ENCODE measurements at places on chromosomes 2 and 18.
A peak's percentile ranks its signal among the peaks of the same experiment; 100 is the strongest.

DNA sequence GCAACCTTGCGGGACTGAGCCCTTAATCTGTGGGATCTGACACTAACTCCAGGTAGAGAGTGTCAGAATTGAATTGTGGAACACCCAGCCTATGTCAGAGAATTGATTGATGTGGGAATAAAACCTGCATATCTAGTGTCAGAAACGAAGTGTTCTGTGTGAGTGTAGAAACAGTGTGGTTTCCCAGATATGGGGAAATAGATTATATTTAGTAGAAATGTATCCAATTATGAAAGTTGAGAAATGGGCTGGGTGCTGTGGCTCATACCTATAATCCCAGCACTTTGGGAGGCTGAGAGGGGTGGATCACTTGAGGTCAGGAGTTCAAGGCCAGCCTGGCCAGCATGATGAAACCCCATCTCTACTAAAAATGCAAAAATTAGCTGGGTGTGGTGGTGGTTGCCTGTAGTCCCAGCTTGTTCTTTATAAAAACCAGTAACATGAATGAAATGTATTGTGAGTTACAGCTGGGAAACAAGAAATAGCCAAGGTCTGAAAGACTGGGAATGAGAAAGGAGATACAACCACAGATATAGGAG lies 4.3 kb upstream of the TP53I3 start:
- DNase-seq: no peak

DNA sequence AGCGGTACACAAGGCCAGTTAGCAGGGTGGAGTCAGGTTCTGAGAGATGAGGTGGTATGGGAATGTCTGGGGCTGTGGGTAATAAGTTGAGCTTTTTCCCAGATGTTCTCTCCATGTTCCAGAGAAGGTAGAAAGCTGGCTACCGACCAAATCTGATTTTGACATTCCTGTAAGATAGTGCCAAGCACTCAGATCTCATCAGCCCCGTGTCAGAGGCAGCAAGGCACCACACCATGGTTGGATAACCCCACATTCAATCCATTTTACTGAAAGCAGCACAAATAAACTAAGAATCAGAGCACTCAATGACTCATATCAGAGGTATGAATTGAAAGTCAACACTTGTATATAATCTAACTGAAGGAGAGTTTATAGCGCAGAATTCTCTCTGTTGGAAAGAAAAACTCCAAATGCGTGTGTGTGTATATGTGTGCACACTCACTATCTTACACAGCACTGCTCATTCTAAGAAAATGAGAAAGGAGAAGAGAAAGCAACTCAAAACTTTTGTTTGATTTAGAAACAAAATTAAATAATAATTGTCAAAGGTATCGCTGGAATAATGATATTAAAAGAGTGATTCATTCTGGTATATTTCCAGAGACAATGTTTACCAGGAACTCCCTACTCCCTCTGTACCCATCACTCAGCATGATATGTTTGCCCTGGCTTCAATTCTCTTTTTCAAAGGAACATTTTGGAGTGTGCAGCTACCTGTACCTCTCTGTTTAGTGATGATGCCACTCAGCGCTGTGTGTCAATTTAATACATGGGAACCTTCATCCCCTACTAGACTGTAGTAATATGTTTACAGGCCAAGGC lies 375.1 kb upstream of the ID2 start:
- no peak for DNase-seq

DNA sequence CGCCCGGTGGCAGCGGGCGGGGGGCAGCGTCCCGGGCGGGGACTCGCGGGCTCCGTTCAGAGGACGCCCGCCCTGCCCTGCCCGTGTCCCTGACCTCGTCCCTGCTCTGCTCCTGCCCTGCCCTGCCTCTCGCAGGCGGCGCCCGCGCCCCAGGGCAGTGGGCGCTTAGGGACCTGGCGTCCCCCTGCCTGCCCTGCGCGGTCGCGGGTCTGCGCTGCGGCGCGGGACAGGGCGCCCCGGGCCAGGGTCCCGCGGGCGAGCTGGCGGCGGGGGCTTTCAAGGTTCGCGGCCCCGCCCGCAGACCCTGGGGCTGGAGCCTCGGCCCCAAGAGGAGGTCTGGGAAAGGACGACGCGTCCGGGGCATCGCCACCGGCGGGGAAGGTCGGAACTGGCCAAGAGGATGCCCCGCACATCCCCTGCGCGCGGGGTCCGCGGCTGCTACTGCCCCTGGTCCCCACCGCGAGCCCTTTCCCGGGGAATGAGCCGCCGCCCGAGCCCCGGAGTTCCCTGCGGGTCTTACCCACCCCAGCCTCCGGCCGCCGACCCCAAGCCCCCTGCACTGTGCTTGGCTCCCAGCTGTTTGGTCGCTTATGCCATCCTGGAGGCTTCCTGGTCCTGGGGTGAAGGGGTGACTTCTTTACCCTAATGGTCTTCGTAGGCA lies 679 bp downstream of the RNF144A start:
- no peak for DNase-seq

DNA sequence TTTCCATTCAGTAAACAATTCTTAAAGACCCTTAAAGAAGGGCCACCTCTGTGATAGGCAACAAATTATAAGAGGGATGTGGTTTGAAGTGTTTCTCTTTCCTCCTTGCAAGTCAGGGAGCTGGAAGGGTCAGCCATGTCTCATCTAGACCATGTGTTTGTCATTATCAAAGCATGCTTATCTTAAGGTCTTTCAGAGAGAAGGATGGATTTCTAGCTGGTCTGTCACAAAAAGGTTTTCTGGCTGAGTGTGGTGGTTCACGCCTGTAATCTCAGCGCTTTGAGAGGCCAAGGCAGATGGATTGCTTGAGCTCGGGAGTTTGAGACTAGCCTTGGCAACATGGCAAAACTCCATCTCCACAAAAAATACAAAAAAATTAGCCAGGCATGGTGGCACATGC lies 59.2 kb upstream of the PEX13 start:
- DNase-seq: no peak

GRCh38 chr2:44679990-44680389 lies 261.5 kb upstream of the SIX3 start:
- DNase-seq: no peak

- peak; percentile 65 for DNase-seq
These were observed 794 bp upstream of the CHCHD5 start for GRCh38 chr2:112583497-112584133.
